Left colon (tissue), 2 donors: ENCODE measurements at places on chromosomes 7 and 10. TPM values are rescaled to one million over a fixed set of nuclear protein-coding genes. Genes with fewer than 3 reads are reported as not detected.

The CFAP58 gene
- 0.20 TPM for total RNA-seq

DNA sequence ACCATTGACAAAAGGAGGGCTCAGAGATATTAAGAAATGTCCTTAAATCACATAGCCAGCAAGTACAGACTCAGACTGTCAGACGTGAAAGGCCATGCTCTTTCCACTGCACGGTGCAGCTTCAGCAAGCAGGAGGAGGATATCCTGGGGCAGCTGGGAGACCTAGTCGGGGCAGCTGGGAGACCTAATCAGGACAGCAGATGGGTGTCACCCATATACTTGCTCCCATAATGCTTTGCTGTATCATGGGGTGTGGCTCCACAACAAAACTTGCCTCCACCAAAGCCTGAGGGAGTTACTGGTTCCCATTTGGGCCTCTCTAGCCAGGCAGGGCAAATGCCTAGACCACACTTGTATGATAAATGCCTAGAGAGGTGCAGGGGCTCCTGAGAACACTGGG is 55.4 kb downstream of the GRID1 start:
- no peak for DNase-seq

- DNase-seq = no peak
These were observed 203.3 kb downstream of the DIP2C start for GRCh38 chr10:486206-486605.

DNA sequence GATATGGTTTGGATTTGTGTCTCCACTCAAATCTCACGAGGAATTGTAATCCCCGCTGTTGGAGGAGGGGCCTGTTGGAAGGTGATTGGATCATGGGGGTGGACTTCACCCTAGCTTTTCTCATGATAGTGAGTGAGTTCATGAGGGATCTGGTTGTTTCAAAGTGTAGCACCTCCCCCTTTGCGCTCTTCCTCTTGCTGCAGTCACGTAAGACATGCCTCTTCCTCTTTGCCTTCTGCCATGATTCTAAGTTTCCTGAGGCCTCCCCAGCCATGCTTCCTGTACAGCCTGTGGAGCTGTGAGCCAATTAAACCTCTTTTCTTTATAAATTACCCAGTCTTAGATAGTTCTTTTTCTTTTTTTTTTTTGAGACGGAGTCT is 17.1 kb downstream of the CDNF start:
- DNase-seq = no peak

DNA sequence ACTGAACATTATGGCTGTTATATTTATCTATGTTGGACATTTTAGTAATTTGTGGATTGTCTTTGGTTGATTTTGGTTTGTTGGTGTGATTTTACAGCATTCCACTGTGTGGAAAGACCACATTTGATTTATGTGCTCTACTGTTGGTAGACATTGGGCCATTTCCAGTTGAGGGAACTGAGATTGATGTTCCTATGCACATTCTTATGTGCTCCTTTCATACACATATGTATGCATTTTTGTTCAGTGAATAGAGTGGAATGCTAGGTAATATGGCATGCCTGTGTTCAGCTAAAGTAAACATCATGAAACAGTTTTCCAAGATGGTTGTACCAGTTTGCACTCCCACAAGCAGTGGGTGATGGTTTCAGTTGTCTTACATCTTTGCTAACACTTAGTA is 15.1 kb downstream of the CACNB2 start:
- no peak for DNase-seq

DNA sequence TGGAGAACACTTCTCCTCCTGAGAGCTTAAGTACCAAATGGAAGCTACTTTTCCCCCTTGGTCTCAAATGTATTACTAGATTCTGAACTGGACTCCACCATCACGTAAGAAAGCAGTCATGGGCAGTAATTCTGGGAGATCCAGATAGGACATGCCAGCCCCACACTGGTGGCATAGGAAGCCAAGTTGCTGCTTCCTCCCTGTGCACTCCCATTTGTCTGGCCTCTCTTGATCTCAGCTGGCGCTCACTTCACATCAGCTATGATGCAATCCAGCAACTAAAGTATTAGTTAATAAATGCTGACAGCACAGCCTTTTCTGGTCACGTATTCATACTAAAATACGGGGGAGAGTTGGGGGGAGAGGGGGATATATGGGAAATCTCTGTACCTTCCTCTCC is 3.4 kb upstream of the IL6 start:
- no peak for DNase-seq

DNA sequence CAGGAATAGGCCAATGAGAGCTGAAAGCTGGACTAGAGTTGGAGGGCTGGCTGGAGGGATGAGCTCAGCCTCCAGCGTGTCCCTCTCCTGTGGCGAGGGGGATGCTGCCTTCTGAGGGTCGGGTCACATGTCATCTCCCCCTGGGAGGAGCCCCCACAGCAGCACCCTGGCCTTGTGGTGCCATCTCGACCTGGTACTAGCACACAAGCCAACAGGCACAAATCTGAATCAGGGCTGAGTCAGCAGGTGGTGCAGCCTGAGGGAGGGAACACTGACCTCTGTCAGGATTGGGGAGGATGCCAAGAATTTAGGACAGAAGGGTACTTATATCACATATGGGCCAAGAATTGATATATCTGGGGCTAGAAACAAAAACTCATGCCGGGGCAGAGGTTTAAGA is 280.4 kb downstream of the CELF2 start:
- no peak for DNase-seq

- no peak for DNase-seq
These were observed 9.5 kb upstream of the AUTS2 start for GRCh38 chr7:69588773-69589172.

- no peak for DNase-seq
These were observed 62.2 kb upstream of the BAIAP2L1 start for GRCh38 chr7:98462911-98463633.

- DNase-seq = no peak
These were observed 3.8 kb downstream of the FAM13C start for GRCh38 chr10:59358576-59358975.
